Stimulated activated CD4-positive, alpha-beta T cell treated with anti-CD3 and anti-CD28 coated beads, Interleukin-1b, Interleukin-23, amount 100 ng/mL, for 1 hour (primary cell): ENCODE measurements at places on chromosomes 1 and 21.

- no peak for DNase-seq
Measured at GRCh38 chr1:182806015-182806678, 16.6 kb downstream of the NPL start.

DNA sequence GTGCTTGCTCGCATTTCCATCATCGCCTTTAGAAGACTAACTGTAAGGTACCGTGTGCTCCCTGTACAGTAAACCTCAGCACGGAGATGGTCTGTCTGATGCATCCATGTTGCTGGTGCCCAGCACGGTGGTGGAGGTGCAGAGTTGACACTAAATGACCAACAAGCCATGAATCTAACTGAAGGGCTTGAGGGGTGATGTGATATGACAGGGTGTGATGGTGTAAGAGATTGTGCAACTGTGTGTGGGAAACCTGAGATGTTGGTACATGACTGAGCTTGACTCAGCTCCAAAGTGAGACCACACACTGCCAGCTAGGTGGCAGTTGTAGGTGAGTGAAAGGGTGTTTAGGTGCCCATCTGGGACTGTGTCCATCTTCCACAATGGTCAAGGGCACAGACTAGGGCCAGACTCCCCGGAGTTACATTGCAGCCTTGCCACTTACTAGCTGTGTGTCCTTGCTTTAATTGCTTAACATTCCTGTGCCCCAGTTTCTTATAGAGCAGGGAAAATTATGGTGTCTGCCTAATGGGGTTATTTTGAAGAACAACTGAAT lies 21.4 kb downstream of the SLC2A1 start:
- no peak for DNase-seq

DNA sequence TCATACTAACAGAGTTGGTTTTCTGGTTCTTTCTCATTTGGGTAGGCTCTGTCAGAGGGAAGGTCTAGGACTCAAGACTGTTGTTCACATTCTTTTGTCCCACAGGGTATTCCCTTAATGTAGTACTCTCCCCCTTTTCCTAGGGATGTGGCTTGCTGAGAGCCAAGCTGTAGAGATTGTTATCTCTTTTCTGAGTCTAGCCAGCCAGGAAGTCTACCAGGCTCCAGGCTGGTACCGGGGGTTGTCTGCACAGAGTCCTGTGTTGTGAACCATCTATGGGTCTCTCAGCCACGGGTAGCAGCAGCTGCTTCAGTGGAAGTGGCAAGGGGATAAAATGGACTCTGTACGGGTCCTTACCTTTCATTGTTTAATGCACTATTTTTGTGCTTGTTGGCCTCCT lies 226.4 kb downstream of the LBR start:
- DNase-seq: no peak

DNA sequence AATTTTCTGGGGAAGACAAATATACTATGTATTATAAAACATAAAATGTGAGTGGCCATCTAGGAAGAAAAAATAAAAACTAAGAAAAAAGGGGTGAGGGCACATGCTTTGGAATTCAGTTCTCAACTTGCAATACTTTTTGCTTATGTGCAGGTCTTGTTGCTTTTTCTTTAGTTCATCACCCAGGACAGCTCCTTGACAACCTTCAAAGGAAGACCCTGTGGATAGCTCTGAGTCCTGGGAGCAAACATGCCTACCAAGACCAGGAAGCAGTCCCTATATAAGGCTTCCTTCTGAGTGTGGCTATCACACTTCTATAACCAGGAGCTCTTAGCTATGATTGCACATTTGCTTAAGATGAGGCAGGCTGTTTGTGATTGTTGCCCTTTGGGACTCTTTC lies 78.0 kb downstream of the WDR64 start:
- DNase-seq: no peak
